ENCODE measurements at places on chromosomes 5 and 9.

- no peak for DNase-seq
Observed at GRCh38 chr5:138169124-138169523, 9.3 kb downstream of the BRD8 start.

DNA sequence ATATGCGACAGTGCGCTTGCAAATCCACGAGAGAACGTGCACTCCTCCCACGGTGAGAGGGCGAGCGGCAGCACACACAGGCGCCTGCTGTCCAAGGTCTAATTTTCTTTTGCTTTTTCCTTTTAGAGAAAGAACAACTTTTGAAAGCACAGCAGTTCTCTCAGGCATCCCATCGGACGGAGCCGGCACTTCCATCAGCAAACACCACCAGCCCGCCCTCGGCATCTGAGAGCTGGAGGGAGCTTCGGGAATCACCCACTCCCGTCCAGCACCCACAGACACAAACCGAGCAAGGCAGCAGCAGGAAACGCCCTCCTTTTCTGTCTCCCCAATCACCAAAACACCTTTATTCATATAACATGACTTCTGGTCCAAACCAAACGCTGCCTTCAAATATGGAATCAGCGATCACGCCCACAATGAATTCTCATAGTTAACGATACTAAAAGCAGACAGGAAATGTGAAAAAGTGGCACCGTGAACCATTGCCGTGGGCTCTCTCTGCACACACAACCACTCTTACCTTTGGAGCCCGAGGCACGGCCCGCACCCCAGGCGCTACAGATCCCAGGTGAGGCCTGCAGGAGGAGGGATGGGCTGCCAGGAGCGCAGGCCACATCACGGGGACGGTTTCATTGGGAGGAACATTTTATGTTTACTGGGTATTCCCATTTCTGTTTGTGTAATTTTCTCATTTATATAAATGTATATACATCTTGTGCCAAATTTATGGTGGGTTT is 14.2 kb downstream of the LPCAT1 start:
- no peak for DNase-seq

GRCh38 chr5:42952578-42952974 is 87.5 kb downstream of the ANXA2R start:
- DNase-seq, result no peak

- no peak for DNase-seq
Observed at GRCh38 chr5:10303699-10304170, 4.0 kb downstream of the CMBL start.

GRCh38 chr9:15722888-15723287 is 170.0 kb downstream of the CCDC171 start:
- DNase-seq, result no peak

DNA sequence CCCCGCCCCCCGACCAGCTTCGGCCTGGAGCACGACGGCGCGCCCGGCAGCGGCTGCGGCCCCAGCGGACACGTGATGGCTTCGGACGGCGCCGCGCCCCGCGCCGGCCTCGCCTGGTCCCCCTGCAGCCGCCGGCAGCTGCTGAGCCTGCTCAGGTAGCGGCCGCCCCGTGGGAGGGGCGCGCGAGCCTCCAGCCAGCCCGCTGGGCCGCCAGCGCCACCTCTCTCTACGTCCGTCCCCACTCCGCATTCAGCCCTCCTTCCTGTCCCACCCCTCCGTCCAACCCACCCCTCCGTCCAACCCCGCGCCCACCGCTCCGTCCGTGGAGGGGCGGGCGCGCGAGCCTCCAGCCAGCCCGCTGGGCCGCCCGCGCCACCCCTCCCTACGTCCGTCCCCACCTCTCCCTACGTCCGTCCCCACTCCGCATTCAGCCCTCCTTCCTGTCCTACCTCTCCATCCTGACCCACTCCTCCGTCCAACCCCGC is 6.5 kb downstream of the ADAMTS13 start:
- no peak for DNase-seq

GRCh38 chr5:179869641-179870402 is 11.2 kb upstream of the MRNIP start:
- no peak for DNase-seq

GRCh38 chr5:36156121-36156601 is 4.2 kb downstream of the SKP2 start:
- DNase-seq, result no peak

DNA sequence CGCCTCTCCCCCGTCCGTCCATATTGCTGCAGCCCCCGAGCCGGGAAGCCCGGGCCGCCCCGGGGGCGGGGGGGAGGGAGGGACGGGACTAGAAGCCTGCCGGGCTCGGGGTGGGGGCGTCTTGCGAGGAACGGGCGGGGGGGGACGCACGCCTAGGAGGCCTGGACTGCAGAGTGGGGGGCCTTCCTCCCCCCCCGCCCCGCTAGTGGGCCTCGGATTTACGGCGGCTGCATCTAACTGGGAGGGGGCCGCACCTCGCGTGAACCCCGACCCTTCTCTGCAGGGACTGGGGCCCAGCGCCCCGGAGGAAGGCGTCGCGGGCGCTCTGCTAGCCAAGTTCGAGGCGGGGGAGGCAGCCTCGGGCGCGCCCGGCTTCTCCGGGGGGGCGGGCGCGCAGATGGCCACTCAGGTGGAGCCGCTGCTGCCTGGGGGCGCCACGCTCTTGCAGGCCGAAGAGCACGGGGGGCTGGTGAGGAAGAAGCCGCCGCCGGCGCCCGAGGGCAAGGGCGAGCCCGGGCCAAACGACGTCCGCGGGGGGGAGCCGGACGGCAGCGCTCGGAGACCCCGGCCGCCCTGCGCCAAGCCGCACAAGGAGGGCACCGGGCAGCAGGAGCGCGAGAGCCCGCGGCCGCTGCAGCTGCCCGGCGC is at the start of gene LARP1:
LARP1 (plus strand) TSS at position 17 of the 648 bp plus-strand sequence; CDS start at position 398, 381 bp downstream.
- DNase-seq, result no peak

GRCh38 chr5:124372457-124372856 is 374.0 kb downstream of the ZNF608 start:
- no peak for DNase-seq

- DNase-seq, result no peak
Observed at GRCh38 chr9:135587658-135588057, 26.1 kb downstream of the PAEP start.

DNA sequence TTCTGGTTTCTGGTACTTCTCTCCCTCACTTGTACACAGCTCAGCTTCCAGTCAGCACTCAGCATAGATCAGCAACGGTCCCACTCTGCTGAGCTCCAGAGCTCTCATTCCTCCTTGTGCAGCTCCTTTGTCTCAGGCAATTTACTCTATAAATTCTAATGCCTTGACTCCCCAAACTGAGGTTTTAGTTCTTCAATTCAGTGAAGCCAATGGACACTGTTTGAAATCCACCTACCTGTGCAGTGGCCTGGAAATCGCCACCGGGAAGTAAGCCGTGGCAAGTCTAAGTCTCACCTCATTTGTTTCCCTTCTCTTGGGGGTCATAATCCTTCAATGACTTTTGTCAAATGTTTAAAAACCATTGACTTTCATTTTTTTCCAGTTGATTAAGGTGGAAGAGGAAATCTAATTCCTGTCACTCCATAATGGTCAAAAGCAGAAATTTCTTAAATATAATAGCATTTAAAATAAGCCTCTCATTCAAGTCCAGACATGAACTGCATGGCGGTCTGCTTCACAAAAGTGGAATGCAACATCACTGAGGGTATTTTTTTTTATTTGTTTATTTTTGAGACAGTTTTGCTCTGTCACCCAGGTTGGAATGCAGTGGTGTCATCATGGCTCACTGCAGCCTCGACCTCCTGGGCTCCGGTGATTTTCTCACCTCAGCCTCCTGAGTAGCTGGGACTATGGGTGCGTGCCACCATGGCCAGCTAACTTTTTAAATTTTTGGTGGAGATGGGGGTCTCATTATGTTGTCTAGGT is 79.6 kb downstream of the C7 start:
- no peak for DNase-seq

DNA sequence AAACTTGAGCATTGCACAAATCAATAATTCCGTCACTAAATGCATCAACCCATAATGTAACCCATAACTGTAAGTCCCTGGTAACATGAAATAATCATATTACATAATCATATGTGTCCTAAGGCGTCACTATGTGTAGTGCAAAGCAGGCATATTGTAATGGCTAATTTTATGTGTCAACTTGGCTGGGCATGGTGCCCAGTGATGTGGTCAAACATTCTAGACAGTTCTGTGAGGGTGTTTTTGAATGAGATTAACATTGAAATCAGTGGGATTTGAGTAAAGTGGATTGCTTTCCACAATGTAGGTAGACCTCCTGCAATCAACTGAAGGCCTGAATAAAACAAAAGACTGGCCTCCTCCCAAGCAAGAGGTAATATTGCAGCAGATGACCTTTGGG is 794.4 kb upstream of the ACO1 start:
- DNase-seq, result no peak

DNA sequence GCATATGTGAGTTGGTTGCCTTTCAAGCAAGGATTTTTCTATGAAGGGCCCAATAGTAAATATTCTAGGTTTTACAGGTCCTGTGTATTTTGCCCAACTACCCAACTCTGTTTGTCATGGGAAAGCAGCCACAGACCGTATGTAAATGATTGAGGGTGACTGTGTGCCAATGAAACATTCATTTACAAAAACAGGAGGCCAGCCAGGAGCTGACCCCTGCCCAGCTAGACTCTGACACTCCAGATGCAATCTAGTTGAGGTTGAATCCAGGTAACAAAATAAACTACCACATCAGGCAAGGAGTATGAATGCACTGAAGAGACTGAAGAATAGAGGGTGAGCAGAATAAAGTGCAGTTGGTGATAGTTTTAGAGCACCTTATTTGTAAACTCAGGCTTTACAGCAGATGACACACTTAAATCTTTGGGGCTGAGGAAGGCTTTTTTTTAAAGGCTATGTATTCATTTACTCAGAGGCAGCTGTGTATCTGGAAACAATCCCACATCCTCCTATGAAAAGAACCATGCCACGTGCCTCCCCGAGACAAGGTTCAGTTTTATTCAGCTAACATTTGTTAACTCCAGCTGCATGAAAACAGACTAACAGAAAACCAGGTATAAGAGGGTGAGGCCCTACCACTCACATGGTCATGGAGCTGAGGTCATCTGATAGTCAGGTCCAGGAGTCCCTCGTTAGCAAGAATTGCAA is 60.7 kb downstream of the SLC1A1 start:
- DNase-seq, result no peak

DNA sequence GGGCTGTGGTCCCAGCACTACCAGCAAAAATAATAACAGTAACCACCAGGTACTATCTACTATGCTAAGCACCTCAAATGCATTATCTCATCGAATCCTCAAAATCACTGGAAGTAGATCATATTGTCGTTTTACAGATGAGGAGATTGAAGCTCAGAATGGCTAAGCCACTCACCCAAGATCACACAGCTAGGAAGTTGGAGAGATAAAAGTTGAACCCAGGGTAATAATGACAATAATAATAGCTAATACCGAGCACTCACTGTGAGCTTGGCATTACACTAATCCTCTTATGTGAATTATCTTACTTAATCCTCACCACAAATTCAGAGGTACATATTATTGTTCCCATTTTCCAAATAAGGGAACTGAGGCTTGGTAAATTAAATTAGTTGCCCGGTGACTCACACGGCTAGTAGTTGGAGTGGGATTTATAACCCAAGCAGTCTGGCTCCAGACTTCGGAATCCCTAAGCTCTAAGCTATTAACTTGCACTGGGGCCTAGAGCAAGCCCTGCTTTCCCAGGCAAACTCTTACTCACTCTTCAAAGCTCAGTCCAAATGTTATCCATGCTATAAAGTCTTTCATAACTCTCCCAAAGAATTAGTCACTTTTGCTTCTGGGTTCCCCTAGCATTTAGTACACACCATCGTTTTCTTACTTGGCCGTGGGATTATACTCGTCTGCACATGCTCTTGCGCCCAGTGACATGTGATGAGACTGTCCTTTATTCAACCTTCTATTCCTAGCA is 3.8 kb downstream of the ARSI start:
- DNase-seq, result no peak

- no peak for DNase-seq
Observed at GRCh38 chr5:143614831-143615230, 197.1 kb upstream of the HMHB1 start.

- DNase-seq, result no peak
Observed at GRCh38 chr5:125597338-125597737, 825.9 kb upstream of the GRAMD2B start.

DNA sequence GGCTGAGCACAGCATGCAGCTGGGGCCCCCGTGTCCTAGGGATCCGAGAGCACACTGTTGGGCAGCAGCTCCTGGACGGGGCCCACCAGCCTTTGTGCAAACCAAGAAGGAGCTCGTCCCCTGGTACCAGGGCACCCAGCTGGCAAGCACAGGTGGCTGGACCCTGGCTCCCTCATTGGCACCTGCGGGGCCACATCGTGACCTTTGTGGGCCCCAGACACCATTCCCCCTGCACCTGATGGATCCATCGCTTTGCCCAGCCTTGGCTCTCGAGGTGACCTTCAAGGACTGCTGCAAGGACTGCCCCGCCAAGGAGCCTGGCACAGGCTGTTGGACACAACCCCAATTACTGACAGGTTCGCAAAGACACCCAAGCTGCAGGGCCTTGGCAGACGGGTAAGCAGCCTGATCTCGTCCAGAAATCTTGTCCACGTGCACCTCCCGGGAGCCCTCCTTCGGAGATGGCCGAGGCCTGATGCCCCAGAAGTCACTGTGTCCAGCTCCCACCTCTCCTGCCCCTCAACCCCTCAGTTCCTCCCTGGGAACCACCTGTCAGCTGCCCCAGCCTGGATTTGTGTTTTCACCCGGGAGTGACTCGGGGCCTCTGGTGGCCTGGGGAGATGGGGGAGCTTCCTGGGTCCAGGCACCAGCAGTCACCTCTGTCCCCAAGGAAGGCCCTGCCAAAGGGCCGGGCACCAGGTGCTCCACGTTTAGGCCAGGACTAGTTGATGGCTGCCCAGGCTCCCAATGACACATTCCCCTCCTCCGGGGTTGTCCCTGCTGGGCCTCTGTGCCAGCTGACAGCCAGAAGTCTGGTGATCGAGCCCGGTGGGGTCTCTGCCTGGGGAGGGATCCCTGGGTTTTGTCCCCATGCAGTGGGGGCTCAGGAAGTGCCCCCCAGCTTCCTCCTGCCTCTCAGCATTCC is 137.1 kb upstream of the PPP1R26 start:
- no peak for DNase-seq

- DNase-seq, result peak; percentile 39
Observed at GRCh38 chr9:131366761-131367401, 27.0 kb upstream of the PRRC2B start.

GRCh38 chr5:173534664-173535063 is 81.8 kb downstream of the BOD1 start:
- no peak for DNase-seq

GRCh38 chr5:15493501-15493900 is 6.5 kb upstream of the FBXL7 start:
- DNase-seq, result no peak

DNA sequence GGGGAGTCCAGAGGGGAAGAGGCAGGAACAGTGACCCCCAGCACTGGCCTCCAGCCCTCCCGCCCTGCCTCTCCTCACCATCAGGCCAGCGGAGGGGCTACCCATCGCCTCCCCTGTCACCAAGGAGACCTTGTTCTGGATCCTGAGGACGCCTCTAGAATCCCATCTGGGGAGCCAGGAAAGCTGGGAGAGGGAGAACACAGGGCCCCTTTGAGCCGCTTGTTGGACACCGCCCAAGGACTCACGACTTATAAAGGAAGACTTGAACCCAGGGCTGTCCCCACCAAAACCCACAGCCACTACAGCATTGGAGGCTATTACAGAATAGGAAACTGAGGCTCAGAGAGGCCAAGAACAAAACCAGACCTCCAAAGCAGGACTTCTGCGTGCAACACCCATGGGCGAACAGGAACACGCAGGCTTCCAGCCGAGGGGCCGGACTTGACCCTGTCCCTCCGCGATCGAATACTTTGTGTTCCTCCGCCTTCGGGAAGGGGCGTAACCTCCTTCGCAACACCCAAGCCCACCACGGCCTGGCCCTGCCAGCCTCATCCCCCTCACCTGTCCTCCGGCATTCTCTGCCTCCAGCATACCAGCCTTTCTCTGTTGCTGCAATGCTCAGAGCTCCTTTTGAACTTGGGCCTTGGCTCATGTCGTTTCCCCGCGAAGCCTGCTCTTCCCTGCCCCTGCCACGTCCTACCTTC is 54.2 kb downstream of the C9orf50 start:
- no peak for DNase-seq
